ENCODE measurements at places on chromosomes 16 and 17. TPM values are rescaled to one million over a fixed set of nuclear protein-coding genes. Genes with fewer than 3 reads are reported as not detected.

MRPL45 gene
- 24.7 TPM for total RNA-seq

MAF gene
- 0.46 TPM for total RNA-seq

GRCh38 chr17:73532421-73532901, 111.8 kb downstream of the SDK2 start:
- DNase-seq, result no peak

GRCh38 chr17:40349895-40350688, 14.4 kb downstream of the GJD3 start:
- no peak for DNase-seq

- DNase-seq, result no peak
These were observed 24.4 kb upstream of the CYTH1 start for GRCh38 chr17:78806451-78806850.

DNA sequence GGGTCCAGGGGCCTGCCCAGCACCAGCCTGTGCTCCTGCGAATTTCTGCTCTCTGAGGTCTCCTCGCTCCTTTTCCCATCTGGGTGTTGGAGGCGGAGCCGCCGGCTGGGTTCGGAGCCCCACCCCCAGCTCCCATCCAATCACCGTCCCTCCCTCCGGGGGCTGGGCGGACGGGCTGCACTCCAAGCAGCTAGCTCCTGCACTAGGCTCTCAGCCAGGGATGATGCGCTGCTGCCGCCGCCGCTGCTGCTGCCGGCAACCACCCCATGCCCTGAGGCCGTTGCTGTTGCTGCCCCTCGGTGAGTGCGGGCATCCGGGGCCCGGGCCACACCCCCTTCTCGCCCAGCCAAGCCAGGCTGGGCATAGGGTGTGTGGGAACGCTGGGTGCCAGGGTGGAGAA, at the start of gene NRN1L:
NRN1L (plus strand) TSS at position 202 of the 400 bp plus-strand sequence; CDS start at position 221, 19 bp downstream.
- no peak for DNase-seq
